ENCODE measurements at places on chromosomes 2 and 18.

DNA sequence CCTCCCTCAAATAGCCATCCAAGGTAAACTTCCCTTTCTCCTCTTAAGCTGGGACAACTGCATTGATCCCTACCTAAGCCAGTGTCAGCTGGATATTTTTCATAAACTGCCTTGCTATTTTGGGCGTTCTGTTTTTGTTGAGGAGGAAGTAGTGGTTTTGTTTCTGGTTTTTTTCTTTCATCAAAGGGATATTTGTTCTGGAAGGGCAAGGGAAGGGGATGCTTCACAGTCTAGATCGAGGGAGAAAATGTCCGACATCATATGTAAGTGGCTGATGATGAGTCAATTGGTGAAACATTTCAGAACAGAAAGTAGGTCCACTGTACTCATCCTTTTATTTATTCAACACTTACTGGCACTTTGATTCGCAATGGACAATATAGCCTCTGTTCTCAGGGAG, 31.0 kb downstream of the TANC1 start:
- DNase-seq = peak; percentile 32

DNA sequence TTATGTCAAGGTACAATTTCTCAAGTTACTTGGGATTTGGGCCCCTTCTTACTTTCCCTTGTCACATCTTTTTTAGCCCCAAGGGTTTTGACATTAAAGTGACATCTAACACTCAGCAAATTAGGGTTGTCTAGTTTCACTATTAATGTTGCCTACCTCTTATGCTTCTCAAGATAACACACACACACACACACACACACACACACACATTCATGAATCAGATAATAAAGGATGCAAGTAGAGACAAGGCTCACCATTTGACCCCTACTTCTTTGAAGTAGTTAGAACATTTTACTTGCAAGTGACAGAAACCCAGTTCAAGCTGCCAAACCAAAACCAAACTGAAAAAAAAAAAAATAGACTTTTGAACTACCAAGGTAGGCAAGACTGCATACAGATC, 138.8 kb downstream of the TRIB2 start:
- DNase-seq = no peak

DNA sequence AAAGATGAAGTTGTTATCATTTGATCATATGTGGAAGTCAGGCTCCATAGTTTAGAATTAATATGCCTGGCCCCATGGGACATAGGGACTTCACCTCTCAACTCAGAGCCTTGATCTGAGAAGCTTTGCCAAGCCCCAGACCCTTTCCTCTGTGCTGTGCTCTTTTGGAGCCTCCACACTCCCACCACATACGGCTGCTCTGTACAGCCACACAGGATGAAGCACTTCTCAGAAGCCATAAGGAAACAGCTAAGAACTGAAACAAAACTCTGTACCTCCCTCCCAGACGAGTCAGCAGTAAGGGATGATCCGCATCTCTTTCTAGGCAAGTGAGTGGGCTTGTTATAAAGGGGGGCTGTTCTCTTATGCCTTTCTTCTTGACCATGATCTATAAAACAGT, 66.5 kb downstream of the CAB39 start:
- DNase-seq = no peak

DNA sequence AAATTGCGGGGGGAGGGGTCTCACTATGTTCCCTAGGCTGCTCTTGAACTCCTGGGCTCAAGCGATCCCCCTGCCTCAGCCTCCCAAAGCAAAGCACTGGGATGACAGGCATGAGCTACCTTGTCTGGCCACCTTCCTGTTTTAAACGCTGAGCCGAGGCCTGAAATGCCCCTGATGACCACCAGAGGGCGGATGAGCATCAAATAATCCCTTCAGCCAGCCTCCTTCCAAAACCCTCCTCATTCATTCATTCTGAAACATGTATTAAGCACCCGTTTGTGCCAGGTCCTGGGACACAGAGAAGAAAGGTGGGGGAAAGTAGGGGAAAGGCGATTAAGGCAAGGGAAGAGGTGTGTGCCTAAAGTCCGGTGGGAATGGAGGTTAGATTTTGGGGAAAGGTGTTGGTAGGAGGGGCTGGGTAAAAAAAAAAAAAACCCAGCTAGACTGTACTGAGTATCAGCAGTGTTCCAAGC, 30.7 kb upstream of the PTMA start:
- peak; percentile 92 for DNase-seq

DNA sequence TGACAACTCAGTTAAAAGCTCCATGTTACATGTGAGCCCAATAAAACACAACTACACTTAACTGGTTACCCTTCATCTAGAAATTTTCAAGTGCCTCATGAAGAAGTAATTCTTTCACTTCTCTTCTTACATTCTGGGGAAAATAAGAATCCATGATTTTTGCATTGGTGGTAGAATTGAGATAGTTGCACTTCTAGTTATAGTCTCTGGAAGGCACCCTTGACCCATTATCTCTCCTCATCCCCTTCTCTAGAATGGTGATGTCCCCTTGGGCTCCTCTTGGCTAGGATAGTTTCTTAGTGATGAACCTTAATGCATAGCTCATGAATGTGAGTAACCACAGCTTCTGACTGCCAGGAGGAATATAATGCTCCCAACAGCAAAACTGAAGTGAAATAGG, 3.6 kb downstream of the LGALSL start:
- no peak for DNase-seq

GRCh38 chr2:37637985-37638384, 33.5 kb downstream of the CDC42EP3 start:
- peak; percentile 22 for DNase-seq

DNA sequence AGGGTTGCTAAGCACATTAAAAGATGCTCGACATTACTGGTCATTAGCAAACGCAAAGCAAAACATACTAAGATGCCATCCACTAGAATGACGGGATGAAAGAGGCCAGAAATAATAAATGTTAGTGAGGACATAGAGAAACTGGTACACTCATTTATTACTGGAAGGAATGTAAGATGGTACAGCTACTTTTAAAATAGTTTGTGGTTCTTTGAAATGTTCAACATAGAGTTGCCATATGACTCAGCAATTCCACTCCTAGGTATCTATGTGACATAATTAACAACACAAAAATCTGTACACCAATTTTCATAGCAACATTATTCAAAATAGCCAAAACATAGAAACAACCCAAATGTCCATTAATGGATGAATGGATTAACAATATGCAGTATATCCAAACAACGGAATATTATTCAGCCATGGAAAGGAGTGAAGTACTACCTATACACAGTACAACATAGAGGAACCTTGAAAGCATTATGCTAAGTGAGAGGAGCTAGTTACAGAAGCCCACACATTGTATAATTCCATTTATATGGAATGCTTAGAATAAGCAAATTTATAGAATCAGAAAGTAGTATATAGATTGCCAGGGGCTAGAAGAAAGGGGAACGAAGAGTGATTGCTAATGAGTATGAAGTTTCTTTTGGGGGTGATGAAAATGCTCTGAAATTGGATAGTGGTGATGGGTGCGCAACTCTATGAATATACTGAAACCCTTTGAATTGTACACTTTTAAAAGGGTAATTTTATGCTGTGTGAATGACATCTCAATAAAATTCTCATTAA, 61.9 kb upstream of the IL1R1 start:
- no peak for DNase-seq

GRCh38 chr2:59665021-59665420, 888.4 kb downstream of the BCL11A start:
- no peak for DNase-seq

- no peak for DNase-seq
Observed at GRCh38 chr18:59736061-59736460, 38.8 kb upstream of the CCBE1 start.

DNA sequence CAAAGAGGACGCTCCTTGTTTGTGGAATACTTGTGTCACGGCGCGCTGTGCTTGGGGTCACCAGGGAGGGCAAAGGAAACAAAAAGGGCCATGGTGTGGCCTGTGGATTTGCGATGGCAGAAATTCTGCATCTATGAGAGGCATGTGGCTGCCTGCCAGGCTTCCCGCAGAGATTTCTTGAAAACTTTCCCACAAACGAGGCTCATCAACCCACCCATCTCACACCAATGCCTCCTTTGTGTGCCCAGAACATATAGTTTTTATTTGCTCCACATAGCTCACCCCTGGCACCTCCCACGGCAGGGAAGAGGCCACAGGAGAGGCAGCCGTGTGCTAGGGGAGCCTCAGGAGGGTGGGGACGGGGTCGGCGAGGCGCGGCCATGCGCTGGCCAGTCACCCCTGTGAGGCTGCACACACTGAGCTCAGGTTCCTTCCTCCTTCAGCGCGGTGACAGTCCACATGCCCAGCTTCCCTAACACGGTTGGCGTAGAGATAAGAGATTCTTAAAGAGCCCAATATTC, 100.3 kb downstream of the MBP start:
- no peak for DNase-seq

- DNase-seq = peak; percentile 9
Observed at GRCh38 chr18:6593142-6593885, 136.2 kb upstream of the ARHGAP28 start.

- peak; percentile 2 for DNase-seq
Observed at GRCh38 chr18:40075616-40076015, 1879.4 kb upstream of the PIK3C3 start.

DNA sequence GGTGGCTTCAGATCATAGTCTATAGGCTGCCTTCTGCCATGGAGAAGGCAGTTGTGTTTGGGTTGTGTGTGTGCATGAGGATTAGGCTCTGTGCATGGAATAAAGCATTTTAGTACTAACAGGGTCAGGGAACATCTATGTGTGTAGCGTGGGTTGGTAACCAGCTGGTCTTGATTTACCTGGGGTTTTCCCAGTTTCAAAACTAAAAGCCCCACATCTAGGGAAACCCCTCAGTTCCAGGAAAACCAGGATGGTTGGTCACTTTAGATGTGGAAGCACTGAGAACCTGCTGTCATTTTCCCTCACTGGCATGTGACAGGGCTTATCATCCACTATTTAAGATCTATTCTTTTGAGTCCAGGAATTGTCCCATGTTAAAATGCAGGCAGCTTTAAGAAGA, 116.3 kb downstream of the POLE4 start:
- peak; percentile 65 for DNase-seq

- no peak for DNase-seq
Observed at GRCh38 chr18:44556296-44556695, 124.4 kb upstream of the SETBP1 start.

DNA sequence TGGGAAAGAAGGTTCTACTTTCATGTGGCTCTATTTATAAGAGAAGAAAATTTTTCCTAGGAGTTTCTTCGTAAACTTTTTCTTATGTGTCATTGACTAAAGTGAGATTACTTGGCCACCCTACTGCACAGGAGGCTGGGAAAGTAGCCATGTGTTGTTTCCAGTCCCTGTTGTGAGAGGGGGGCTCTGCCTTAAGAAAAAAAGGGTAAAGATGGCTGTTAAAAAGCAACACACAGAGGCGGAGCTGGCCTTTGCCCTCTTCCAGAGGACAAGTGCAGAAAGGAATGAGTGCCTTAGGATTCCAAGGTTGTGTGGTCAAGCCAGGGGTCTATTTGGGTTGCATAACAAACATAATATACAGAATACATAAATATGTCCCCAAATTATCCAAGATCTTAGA, 230.0 kb upstream of the CXCR4 start:
- peak; percentile 29 for DNase-seq

DNA sequence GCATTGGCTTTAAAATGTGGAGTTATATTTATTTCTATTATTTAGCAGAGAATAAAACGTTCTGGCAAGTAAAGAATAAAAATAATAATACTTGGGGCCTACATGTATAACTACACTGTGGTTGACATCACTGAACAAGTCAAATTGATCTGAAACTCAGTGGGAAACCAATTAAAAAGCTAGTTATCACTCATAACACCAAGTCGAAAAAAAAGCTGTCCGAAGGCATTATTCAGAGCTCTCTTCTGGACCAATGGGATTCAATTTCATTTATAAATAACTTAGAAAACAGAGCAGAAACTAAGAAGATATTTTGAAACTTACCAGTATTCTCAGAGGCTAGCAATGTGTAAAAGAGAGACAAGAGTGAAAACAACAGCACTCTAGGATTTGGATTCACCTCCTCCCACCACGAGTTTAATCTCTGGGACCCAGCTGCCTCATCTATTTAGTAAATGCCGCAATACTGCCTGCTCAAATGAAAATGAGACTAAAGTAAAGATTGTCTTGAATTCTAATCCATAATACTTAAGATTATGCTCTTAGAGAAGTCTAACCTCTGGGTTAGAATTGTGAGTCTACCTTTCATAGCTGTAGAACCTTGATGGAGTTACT, 128.4 kb downstream of the NBAS start:
- DNase-seq = peak; percentile 91

DNA sequence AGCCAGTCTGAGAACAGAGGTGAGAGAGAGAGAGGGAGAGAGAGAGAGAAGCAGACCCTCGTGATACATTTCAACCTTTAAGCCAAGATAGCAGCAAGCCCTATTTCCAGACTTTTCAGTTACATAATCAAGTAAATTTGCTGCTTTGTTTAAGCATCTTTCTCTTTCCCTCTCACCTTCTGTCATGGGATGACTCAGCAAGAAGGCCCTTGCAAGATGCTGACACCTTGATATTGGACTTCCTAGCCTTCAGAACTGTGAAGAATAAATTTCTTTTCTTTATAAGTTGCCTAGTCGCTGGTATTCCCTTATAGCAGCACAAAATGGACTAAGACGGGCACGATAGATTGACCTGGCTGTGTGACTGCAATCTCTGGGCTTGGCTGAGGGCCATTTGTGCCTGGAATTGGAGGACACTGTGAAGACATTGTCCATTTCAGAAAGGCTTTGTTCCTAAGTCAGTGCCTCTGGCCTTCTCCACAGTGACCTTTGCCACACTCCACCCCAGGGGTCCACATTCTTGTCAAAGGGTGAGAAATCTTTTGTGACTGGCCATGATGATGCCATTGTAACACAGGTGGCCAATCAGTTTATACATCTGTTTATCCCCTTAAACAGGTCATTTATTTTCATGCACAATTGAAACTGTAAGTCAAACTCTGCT, 51.3 kb upstream of the ITSN2 start:
- DNase-seq = no peak

GRCh38 chr2:1055014-1055595, 104.5 kb downstream of the SNTG2 start:
- DNase-seq = no peak

GRCh38 chr2:42618116-42618515, 49.7 kb downstream of the MTA3 start:
- DNase-seq = no peak

DNA sequence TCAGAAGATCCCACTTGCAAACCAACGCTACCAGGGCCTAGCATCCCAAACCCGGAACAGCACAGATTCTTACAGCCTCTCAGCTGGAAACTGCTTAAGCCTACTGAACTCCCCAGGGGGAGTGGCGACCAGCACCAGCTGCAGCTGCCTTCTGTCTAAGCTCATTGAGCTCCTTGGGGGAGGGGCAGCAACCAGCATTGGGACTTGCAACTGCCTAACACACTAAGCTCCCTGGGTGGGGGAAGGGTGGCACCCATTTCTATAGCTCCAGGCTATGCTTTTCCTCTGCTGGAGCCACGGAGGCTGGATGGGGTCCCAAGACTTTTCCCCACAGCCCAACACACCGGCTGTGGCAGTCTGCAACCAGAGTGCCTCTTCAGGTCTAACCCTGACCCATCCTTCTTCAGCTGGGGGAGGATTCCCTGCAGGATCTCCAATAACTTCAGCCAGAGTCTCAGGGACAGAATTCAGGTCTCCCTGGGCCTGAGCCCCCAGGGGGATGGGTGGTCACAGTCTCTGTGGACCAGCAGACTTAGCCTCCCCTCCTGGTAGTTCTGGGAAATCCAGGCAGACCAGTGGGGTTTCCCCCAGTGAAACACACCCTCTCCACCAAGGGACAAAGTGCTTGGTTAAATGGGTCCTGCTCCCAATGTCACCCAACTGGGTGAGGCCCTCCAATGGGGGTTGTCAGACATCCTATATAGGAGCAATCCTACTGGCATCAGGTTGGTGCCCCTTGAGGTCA, 45.9 kb upstream of the ITGA4 start:
- DNase-seq = peak; percentile 100

- no peak for DNase-seq
Observed at GRCh38 chr18:34342960-34343359, 118.2 kb upstream of the NOL4 start.

- DNase-seq = no peak
Observed at GRCh38 chr2:26722328-26722727, 29.8 kb downstream of the KCNK3 start.
